Left forelimb (tissue), 1 donor: ENCODE measurements at places on chromosomes 13 and 19.

GRCh38 chr13:27406178-27406939 lies 18.1 kb upstream of the GTF3A start:
- no peak for DNase-seq

- DNase-seq: no peak
These were observed 5.0 kb downstream of the SYCE2 start for GRCh38 chr19:12913851-12914690.

DNA sequence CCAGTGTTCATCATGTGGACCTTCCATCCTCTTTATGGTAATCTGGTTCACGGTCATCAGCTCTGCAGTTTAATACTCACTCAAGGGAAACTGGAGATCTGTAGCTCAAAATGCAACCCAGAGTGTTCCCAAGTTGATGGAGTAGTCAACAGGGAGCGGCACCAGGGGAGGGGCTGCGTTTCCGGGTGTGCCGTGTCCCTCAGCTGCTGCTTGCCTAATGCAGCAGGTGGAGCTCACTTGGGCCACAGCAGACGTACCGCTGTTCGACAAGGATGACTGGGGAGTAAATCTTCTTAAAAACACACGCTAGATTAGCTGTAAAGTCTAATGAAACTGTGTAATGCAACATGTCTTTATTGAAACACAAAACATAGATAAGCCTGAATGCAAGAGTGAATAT lies 81.1 kb downstream of the TNFSF13B start:
- no peak for DNase-seq

GRCh38 chr13:110312339-110313031 lies 5.4 kb downstream of the COL4A2 start:
- peak; percentile 22 for DNase-seq
